ENCODE measurements at places on chromosomes 2 and 18.
A peak's percentile ranks its signal among the peaks of the same experiment; 100 is the strongest.

- no peak for DNase-seq
These were observed 18.8 kb downstream of the AGAP1 start for GRCh38 chr2:235512699-235513053.

DNA sequence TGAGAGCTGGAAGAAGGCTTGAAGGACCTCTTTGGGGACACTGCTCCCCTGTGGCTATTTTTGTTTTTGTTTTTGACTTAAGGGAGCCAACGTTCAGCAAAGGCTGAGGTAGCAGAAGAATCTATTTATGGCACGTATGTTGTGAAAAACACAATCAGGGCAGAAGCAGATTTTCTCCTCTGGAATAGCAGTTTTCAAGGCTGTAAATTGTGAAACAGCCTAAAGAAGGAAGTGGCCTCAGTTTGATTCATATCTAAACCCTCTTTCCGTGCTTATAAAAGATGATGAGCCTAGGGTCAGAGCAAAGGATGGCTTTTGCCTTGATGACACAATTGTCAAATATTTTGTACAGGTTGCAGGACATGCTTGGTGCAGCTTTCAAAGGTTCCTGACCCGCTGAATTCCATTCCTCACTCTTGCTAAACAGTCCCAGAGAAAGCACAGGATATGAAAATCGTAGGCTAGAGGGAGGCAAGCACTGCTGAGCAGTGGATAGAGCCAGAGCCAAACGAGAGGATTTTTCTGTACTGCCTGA is 106.2 kb upstream of the DLX2 start:
- no peak for DNase-seq

- DNase-seq = no peak
These were observed 1191.4 kb upstream of the SLC39A10 start for GRCh38 chr2:194465641-194466040.

DNA sequence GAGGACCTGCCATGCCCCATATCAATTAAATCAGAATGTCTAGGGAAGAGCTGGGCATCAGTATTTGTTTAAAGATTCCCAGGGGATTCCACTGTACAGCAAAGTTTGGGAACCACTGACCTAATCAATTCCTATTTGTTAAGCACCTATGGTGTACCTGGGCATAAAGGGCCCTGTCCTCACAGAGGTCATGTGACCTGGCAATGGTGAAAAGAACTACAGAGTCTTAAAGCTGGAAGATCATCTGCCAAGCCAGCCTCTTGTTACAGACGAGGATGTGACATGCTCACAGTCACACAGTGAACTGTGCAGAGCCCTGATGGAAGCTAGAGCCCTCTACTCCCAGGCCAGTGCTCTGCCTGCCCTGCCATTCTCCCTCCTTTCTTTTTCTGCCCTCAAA is 23.3 kb downstream of the SLC14A2 start:
- DNase-seq = no peak

DNA sequence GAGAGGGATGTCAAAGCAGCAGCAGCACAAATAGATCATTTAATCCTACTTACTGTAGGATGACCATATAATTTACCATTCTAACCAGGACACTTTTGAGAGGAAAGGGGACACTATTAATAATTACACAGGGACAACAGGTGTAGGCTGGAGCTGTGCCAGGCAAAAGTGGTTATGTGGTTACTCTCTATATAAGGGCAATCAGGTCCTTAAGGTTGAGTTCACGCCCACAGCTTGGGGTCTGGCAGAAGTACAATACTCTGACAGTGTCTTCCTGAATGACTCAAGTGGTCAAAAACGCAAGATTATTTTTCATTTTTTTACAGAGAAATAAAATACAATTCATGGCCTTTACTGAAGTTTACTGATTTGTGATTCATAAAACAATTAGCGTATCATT is 2.8 kb downstream of the PREPL start:
- peak; percentile 37 for DNase-seq

- DNase-seq = no peak
These were observed 288.1 kb downstream of the RNF144A start for GRCh38 chr2:7205151-7205830.

DNA sequence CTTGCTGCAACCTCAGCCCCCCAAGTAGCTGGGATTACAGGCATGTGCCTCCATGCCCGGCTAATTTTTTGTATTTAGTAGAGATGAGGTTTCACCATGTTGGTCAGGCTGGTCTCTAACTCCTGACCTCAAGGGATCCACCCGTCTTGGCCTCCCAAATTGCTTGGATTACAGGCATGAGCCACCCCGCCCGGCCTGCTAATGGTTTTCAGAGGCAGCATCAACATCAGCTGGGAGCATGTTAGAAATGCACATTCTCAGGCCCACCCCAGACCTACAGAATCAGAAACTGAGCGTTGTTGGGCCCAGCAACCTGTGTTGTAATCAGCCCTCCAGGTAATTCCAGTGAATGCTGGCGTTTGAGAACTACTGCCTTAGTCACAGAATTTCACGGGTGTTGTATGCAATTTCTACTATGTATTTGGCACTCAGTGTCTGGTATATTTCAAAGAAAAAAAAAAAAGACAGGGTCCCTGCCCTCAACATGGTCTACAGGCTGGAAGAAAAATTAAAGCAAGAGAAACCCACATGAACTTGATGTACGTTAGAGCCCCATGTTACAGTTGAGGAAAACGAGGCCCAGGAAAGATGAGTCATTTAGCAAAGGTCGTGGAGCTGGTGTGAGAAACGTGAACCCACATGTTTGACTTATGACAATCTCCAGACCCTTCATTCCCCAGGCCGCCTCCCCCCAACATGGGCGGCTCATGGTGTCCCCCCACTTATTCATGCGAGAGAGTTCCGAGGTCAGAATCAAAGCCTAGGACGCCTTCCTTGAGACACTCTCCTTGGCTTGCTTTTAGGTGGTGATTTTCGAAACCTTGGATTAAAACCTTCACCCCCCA is 35.3 kb downstream of the SH3BP4 start:
- DNase-seq = no peak

GRCh38 chr18:33577685-33578517 is at the start of gene ASXL3:
TSS of gene ASXL3 (plus strand) at chr18:33578219. CDS start at chr18:33578632, 413 bp downstream.
- no peak for DNase-seq

Measured in stimulated activated CD4-positive, alpha-beta T cell treated with anti-CD3 and anti-CD28 coated beads, TNF-alpha, amount 100 ng/mL, for 24 hours (primary cell).